ENCODE measurements at places on chromosomes 7 and 10. TPM values are rescaled to one million over a fixed set of nuclear protein-coding genes. Genes with fewer than 3 reads are reported as not detected.

The ITIH5 gene
- not detected for total RNA-seq

The ELOVL3 gene
- not detected for total RNA-seq

The KCND2 gene
- total RNA-seq = 2.7 TPM

The ARPC1A gene
- total RNA-seq = 209 TPM

The ANKRD22 gene
- total RNA-seq = 0.22 TPM

GRCh38 chr10:4947635-4948596 lies 15.3 kb upstream of the AKR1C1 start:
- H3K27me3 ChIP-seq = no peaks in the 10 kb centered on the region
- H3K27ac ChIP-seq = peak overlapping the region; percentile 92

The CH25H gene
- 34.9 TPM for total RNA-seq

The ASB10 gene
- total RNA-seq = not detected

The DOCK4 gene
- 3.7 TPM for total RNA-seq

GRCh38 chr7:46315891-46316290 lies 394.8 kb upstream of the IGFBP3 start:
- peaks cover 21% of the 10 kb centered on the region for H3K4me1 ChIP-seq
- H3K36me3 ChIP-seq = no peaks in the 10 kb centered on the region
- no peaks in the 10 kb centered on the region for H3K27me3 ChIP-seq
- DNase-seq = peak; percentile 81
- peak overlapping the region; percentile 36 for H3K27ac ChIP-seq

The PNLIPRP3 gene
- not detected for total RNA-seq

DNA sequence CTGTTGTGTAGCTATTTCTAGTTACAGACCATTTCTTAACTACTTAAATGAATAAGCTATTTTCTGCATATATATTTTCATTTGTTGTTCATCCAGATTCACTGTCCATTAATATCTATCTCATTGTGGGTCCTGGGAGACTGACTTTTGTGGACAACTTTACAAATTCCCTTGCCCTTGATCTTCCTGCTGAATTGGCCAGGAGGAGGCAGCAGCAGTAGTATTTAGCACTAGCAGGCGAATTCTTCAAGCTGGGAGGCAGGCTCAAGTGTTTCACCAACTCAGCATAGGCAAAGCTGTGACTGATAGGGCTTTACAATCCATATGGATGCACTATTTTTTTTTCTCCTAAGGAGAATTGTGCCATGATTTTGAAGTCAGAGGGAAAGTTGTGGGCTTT lies 461.0 kb upstream of the NRG3 start:
- H3K4me1 ChIP-seq = no peaks in the 10 kb centered on the region
- H3K36me3 ChIP-seq = no peaks in the 10 kb centered on the region

- H3K4me3 ChIP-seq = no peak overlapping the region
- DNase-seq = no peak
- H3K36me3 ChIP-seq = no peaks in the 10 kb centered on the region
- H3K27ac ChIP-seq = no peak overlapping the region
- no peaks in the 10 kb centered on the region for H3K4me1 ChIP-seq
Measured at GRCh38 chr10:12602521-12602920, 253.2 kb downstream of the CAMK1D start.

The PDLIM1 gene
- total RNA-seq = 32.0 TPM

DNA sequence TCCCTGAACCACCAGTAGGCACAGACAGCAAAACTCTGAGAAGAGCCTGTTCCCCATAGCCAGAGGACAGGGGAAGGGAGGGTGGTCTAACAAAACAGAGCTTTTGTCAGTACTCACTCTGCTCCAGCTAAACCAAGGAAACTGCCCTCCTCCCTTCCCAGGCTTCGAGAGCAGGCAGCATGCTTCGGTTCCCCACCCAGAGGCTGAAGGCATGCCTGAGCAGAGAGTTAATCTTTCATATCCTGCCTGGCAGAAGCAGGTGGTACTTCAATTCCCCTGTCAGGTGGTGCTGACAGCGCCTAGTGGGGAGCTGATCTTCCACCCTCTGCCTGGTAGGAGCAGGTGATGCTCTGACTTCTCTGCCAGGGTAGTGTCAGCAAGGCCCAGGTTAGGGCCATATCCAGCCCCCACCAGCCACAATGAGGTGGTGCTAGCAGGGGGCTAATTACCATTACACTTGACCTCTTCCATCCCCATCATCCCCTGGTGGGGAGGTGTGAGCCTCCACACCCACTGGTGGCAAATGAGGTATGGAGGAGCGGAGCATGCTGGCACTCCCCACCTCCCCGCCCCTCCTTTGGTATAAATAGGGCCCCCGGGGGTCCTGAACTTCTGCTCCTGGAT lies 35.1 kb downstream of the SDK1 start:
- no peaks in the 10 kb centered on the region for H3K4me1 ChIP-seq
- no peaks in the 10 kb centered on the region for H3K27me3 ChIP-seq
- no peak overlapping the region for H3K27ac ChIP-seq

DNA sequence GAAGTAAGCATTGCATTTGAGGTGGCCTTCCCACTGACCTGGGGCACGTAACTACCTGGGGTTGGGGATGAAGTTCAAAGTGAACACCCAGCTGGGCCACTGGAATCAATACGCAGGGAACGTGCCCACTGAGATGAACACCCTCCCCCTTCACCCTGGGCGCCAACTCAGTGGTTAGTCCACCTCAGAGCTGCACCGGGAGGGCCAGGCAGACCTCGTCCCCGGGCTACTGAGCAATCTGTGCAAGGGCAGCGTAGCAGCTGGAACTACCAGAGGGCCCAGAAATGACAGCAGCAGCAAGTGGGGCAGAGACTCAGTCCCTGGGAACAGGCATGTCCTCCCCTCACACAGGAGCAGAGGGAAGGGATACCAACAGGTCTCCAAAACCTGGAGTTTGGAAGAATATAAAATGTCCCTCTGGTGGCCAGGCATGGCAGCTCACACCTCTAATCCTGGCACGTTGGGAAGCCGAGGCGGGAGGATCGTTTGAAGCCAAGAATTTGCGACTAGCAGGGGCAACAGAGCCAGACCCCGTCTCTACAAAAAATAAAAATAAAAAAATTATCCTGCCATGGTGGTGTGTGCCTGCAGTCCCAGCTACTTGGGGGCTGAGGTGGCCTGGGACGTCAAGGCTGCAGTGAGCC lies 143.9 kb downstream of the SH3PXD2A start:
- DNase-seq = no peak
- no peak overlapping the region for H3K4me3 ChIP-seq
- H3K27ac ChIP-seq = no peak overlapping the region
- peaks cover 19% of the 10 kb centered on the region for H3K4me1 ChIP-seq
- H3K36me3 ChIP-seq = no peaks in the 10 kb centered on the region

The HOXA9 gene
- 32.1 TPM for total RNA-seq

DNA sequence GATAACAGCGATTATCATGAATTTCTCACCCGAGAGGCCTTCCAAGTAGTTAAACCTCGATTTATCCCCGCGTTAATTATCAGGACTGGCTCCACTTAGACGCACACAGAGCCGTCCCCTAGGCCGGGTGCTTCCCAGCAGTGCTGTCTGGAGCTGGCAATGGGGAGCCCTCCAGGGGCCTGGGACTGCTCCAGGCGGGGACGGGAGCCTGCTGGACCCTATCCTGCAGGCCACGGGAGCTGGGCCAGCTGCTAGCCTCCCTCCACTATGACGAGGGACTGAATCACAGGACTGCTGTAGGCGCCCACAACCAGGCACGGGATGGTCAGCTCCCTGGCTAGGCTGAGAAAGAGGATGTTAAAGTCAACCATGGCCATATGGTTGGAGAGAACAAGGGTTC lies 229.1 kb downstream of the ELFN1 start:
- no peaks in the 10 kb centered on the region for H3K36me3 ChIP-seq
- no peaks in the 10 kb centered on the region for H3K27me3 ChIP-seq
- H3K27ac ChIP-seq = peak overlapping the region; percentile 60
- peak; percentile 91 for DNase-seq
- H3K4me1 ChIP-seq = peaks cover 11% of the 10 kb centered on the region

The EIF5AL1 gene
- total RNA-seq = 0.65 TPM

DNA sequence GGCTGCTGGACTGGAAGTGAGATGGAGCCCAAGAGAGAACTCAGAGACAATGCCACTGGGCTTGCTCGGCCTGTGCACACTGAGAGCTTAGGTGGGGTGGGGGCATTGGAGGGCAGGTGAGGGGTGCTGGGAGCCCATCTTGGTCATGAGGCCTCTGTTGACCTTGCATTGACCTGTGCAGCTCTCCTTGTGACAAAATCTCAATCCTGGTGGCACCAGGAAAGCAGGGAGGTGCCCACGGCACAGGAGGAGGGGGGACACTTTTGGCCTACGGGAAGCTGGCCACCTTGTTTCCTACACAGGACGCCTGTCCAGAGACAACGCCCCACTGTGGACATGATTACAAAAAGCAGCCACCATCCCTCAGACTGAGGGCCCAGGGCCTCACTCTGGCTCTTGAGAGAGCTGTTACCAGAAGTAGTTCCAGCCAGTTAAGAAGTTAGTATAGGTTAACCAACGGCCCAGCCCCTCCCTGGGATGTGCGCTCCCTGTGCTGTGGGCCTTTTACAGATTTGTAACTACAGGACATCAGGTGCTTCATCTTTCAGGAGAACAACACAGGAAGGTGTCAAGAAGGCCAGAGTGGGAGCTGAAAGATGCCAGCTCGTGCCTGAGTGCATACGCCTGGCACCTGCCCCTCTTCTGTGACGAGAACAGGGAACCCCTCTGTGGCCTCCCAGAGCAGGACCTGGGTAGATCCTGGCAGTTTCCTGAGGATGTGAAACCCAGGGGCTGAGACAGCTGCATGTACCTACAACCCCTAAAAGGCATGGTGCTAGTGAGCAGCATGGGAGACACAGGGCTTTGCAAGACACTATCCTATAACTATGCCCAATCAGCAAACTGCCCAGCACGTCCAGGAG lies 10.3 kb downstream of the PKD1L1 start:
- H3K36me3 ChIP-seq = no peaks in the 10 kb centered on the region
- peaks cover 34% of the 10 kb centered on the region for H3K4me1 ChIP-seq

GRCh38 chr7:24517166-24517565 lies 56.1 kb upstream of the PALS2 start:
- peaks cover 11% of the 10 kb centered on the region for H3K27me3 ChIP-seq
- H3K27ac ChIP-seq = no peak overlapping the region
- no peak overlapping the region for H3K4me3 ChIP-seq
- no peaks in the 10 kb centered on the region for H3K36me3 ChIP-seq
- H3K4me1 ChIP-seq = no peaks in the 10 kb centered on the region
- no peak for DNase-seq

The GRID2IP gene
- not detected for total RNA-seq

GRCh38 chr10:1268831-1269230 lies 212.6 kb downstream of the WDR37 start:
- H3K4me3 ChIP-seq = no peak overlapping the region
- no peak overlapping the region for H3K27ac ChIP-seq
- H3K36me3 ChIP-seq = no peaks in the 10 kb centered on the region
- no peak for DNase-seq
- H3K27me3 ChIP-seq = no peaks in the 10 kb centered on the region
